ENCODE measurements at places on chromosomes 3 and 15. TPM values are rescaled to one million over a fixed set of nuclear protein-coding genes. Genes with fewer than 3 reads are reported as not detected.

GRCh38 chr15:93451822-93452221, 362.8 kb upstream of the RGMA start:
- no peak overlapping the region for H3K4me3 ChIP-seq
- H3K27ac ChIP-seq = no peak overlapping the region
- H3K36me3 ChIP-seq = no peaks in the 10 kb centered on the region
- no peak for DNase-seq

- H3K4me1 ChIP-seq = no peaks in the 10 kb centered on the region
- DNase-seq = no peak
- peaks cover 49% of the 10 kb centered on the region for H3K36me3 ChIP-seq
- H3K4me3 ChIP-seq = no peak overlapping the region
- H3K27me3 ChIP-seq = no peaks in the 10 kb centered on the region
These were observed 15.4 kb downstream of the PLSCR1 start for GRCh38 chr3:146529021-146529420.

GRCh38 chr3:152938974-152939636, 104.2 kb downstream of the P2RY1 start:
- no peaks in the 10 kb centered on the region for H3K27me3 ChIP-seq
- H3K27ac ChIP-seq = no peak overlapping the region

DNA sequence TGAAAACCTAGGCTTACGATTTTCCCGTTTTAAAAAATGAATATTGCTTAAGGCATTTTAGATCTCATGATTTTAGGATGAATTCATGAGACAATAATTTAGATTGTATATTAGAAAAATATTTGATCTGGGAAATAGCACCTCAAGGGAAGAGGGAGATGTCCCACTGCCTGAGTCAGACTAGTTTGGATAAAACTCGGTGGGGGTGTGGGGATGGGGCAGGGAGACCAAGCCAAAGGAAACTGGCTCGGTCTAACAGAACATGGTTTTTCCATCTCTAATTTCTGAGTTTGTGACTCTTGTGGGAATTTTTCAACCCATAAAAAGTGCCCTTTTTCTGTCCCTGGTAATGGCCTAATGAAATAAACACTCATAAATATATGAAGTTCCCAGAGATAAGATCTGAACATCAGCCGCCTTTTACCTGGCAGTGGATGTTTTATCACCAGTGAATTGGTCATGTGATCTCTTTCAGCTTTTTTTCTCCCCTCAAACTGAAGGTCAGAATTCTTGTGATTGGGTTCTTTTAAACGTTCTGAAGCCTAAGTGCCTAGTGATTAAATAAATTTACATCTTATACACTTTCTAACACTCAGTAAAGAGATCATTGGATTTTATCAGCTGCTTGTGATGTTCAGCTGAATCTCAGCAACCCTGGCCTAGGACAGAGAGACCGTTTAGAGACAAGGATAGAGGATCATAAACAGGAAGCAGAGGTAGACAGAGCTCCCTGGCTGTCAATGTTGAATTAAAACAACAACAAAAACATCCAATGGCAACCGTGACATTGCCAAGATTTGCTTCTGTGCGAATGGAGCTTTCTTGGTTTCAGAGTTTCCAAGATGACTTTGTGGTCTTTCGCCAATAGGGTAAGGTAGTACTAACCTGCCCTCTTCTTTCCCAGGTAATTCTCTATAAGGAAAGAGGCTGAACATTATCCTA, 1038.2 kb downstream of the MCTP2 start:
- H3K4me1 ChIP-seq = no peaks in the 10 kb centered on the region
- H3K27ac ChIP-seq = no peak overlapping the region
- H3K27me3 ChIP-seq = no peaks in the 10 kb centered on the region

- H3K27ac ChIP-seq = no peak overlapping the region
- H3K27me3 ChIP-seq = no peaks in the 10 kb centered on the region
- H3K36me3 ChIP-seq = no peaks in the 10 kb centered on the region
- H3K4me3 ChIP-seq = no peak overlapping the region
These were observed 15.6 kb downstream of the TMEM158 start for GRCh38 chr3:45210308-45211041.

DNA sequence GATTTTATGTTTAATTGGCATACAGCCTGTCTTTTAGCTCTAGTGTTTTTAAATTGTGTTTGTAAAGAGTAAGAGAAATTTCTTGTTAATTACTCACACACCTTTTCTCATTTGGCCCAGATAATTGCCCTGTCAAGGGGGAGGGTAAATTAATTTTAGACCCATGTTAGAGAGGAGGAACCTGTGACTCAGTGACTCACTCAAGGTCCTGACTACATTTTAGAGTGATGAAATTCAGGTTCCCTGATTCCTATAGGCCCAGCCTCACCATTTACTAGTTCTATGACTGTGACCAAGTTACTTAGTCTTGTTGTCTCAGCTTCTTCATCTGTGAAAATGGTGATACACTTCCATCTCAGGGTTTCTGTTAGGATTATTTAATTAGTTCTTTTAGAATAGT, 125.2 kb upstream of the DPH6 start:
- no peak for DNase-seq
- no peaks in the 10 kb centered on the region for H3K27me3 ChIP-seq
- no peaks in the 10 kb centered on the region for H3K36me3 ChIP-seq
- H3K27ac ChIP-seq = no peak overlapping the region

GRCh38 chr15:31272558-31273257, 53.9 kb upstream of the KLF13 start:
- H3K27ac ChIP-seq = no peak overlapping the region
- H3K36me3 ChIP-seq = no peaks in the 10 kb centered on the region
- no peaks in the 10 kb centered on the region for H3K4me1 ChIP-seq
- no peak overlapping the region for H3K4me3 ChIP-seq
- H3K27me3 ChIP-seq = no peaks in the 10 kb centered on the region
- DNase-seq = peak; percentile 80

- no peak overlapping the region for H3K27ac ChIP-seq
- no peaks in the 10 kb centered on the region for H3K4me1 ChIP-seq
These were observed 30.8 kb downstream of the HDC start for GRCh38 chr15:50234764-50235163.

GRCh38 chr3:46349484-46350261, 4.2 kb upstream of the CCR2 start:
- H3K27me3 ChIP-seq = no peaks in the 10 kb centered on the region
- peak overlapping the region; percentile 24 for H3K27ac ChIP-seq
- no peaks in the 10 kb centered on the region for H3K36me3 ChIP-seq
- H3K4me3 ChIP-seq = no peak overlapping the region
- no peak for DNase-seq
- H3K4me1 ChIP-seq = peaks cover 6% of the 10 kb centered on the region

DNA sequence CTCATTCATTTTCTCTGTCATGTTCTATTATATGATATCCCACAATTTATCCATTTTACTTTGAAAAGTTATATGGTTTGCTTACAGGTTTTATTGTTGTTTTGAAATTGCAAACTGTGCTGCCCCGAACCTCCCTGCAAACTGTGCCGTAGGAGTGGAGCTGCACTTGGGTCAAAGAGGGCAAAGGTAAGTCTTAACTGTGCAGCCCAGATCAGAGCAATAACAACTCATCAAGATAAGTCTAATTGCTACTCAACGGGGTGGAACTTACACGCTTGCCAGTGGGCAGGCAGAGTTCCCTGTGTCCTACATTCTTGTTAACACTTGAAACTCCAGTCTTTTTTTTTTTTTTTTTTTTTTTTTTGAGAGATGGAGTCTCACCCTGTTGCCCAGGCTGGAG, 33.2 kb downstream of the ZDHHC19 start:
- no peaks in the 10 kb centered on the region for H3K36me3 ChIP-seq
- H3K27ac ChIP-seq = peak overlapping the region; percentile 82
- no peaks in the 10 kb centered on the region for H3K27me3 ChIP-seq
- no peak overlapping the region for H3K4me3 ChIP-seq
- H3K4me1 ChIP-seq = peaks cover 30% of the 10 kb centered on the region

MNS1 gene
- total RNA-seq = 1.7 TPM

ZNF770 gene
- total RNA-seq = 12.0 TPM

SNTN gene
- total RNA-seq = not detected

RNF7 gene
- 43.8 TPM for total RNA-seq

CFAP20DC gene
- not detected for total RNA-seq

All from Peyer's patch (tissue), 4 donors.